Activated CD4-positive, alpha-beta T cell treated with anti-CD3 and anti-CD28 coated beads for 4 hours (primary cell): ENCODE measurements at places on chromosomes 1 and 21.

DNA sequence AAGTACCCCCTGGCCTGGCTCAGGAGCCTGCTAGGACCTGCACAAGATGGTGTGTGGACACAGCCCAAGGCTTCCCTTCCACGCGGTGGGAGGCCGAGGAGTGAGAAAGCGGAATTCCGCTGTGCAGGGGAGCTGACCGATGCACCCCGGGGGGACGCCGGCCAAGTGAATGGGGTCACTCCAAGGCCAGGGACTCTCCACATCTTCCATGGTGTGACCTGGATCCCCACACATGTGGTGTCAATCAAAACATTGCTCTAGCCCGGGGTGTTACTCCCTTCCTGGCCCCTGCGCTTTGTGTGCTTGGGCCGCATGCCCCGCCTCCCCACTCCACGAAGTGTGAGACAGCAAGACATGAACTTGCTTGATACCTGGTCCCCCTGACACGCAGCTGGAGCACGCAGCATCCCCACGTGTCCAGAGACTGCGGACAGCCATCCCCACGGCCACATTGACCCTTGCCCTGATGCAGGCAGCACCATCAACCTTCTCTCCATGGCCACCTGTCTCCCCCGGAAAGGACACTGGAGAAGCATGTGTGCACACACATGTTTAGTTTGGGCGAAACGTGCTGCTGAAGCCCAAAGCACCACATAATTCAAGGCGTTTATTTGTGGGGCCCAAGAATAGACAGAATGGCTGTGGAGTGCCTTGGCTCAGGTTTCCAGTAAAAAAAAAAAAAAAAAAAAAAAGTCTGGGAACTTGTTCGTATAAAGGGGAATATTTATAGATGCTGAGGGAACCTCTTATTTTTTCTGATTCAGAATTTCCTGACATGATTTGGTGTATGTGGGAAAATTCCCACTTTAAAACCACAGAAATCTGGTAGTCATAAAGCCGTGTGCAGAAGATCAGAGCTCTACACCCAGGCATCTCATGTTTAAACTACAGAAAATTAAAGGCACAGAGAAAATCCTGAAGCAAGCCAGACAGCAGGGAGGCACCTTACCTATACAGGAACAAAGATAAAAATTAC, 171.7 kb downstream of the HUNK start:
- DNase-seq, result no peak

DNA sequence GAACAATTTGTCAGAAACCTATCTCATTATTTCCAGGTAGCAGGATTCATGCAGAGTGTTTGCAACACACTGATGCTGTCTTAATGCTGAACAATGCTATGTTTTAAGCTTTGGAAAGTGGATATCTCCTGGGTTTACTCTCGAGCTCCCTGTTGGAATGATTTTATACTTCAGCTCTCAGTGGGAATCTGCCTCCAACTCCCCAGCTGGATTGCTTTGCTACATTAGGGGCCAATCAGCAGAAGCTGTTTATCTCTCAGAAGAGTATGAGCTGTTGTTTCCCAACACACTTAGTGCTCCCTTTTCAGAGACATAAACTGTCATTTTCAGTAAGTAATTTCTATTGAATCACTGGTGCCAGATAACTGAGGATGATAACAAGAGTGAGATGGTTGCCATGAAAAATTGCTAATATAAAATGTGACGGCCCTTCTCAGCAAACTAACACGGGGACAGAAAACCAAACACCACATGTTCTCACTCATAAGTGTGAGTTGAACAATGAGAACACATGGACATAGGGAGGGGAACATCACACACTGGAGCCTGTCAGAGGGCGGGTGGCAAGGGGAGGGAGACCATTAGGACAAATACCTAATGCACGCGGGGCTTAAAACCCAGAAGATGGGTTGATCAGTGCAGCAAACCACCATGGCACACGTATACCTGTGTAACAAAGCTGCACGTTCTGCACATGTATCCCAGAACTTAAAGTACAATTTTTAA, 265.9 kb upstream of the RUNX1 start:
- no peak for DNase-seq

DNA sequence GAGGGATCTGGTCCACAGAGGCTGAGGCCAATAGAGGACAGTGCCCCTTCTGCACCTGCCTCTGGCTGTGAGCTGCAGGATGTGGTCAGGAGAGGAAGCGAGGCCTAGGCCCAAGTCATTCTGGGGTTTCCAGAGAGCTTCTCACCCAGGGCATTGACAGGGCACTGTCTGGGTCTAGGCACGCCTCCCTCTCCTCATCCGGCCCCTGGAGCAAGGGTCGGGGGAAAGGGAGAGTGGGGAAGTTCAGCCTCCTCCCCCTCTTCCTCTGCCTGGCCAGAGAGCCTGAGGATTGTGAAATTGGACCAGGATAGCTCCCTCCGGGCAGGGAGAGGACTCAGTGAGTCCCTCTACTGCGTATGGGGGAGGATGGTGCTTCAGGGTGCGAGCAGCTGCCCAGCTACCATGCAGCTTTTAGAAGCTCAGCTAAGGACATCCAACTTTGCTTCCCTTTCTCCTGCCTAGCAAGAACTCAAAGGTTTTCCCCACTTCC, 6.3 kb upstream of the INAVA start:
- DNase-seq, result peak; percentile 43

DNA sequence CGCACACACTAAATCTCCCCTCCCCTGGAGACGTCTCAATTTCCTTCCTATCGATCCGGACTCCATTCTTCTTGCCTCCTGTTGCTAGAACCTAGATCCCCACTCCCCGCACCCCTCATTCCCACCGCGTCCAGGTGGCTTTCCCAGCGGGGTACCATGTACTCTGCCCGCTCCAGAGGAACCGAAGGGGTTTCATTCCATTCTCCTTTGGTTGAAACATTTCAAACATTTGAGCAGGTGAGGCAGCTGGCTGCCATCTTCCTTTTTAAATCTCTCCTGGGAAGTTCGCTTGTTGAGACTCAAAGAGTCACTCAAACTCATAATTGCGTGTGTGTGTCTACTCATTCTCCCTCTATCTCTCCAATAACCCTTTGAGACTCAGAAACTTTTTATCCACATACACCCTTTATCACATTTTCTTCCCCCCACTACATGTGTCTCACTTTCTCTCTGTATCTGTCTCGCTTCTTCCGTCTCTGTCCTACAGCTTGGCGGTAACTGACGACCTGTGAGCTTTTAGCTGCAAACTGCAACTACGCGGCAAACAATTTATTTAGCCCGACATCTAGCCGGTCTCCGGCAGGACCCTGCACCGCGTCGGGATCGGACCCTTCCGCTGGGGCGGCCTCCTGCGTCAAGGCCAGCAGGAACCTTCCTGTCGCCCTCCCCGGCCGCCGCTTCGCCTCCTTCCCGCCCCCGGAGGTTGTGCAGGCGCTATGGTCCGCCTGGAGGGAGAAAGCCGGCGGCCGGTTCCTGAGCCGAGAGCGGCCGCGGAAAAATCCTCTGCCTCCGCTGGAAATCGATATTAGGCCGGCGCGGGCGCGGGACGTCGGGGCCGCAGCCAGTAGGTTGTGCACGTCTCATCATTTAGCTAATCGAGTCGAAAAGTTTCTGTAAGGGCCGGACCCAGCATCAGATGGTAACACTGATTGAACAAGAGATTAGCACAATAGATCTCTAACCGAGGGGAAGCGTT, 3.0 kb upstream of the FOXD3 start:
- no peak for DNase-seq

- no peak for DNase-seq
Measured at GRCh38 chr1:110212169-110213142, 2.3 kb downstream of the KCNC4 start.

DNA sequence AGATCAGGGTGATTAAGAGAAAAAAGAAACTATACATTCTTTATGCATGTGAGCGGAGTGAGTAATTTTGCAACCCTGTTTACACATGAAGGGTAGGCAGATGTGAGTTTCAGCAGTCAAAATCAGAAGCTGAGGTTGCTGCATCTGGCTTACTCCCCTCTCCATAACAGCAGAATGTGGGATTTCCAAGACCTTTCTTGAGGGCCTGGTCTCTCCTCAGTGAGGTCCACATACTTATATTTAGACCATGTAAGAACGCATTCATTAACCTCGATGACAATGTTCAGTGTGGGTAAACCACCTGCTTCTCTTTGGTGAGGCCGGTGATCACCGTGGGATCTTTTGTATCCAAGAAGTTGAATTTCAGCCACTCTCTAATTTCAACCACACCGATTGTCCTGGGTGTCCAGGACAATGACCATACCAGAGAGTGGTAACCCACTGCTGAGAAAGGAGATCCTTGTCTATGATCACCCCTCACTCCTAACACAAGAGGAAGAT, 18.7 kb upstream of the RAP1A start:
- DNase-seq, result no peak

GRCh38 chr1:168408539-168408865, 127.8 kb downstream of the TBX19 start:
- DNase-seq, result no peak

DNA sequence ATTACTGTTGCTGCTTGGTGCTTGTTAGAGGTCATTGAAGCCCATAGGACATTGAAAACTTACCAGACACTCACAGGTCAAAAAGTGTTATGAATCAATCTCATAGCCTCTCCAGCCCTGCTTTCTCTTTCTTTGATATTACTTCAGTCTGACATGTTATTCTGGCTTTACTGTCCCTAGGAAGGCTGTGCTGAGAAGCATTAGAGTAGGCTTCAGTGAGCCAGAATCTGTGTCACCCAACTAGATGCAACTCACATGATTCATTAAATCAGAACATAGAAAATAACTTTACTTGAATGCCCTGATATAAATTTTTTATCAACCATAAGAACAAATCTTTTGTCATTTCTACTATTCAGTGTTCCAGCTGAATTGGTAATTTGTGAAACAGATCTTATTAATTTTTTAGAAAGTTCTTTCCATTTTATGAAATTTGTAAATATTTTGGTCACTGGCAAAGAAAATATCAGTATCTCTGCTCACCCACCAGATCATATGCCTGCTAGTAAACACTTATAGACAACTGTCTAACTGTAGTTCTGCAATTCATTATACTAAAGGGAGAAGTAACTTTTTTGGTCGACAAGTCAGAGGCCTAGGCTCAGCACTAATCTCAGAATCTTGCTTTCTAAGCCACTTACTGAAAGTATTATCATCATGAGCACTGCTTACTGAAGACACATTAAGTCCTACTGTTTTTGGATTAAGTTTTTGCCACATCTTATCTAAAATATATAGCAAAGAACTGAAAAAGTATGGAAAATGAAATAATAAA, 48.2 kb downstream of the RPAP2 start:
- no peak for DNase-seq

- no peak for DNase-seq
Measured at GRCh38 chr1:6373961-6374720, 19.4 kb downstream of the ACOT7 start.

DNA sequence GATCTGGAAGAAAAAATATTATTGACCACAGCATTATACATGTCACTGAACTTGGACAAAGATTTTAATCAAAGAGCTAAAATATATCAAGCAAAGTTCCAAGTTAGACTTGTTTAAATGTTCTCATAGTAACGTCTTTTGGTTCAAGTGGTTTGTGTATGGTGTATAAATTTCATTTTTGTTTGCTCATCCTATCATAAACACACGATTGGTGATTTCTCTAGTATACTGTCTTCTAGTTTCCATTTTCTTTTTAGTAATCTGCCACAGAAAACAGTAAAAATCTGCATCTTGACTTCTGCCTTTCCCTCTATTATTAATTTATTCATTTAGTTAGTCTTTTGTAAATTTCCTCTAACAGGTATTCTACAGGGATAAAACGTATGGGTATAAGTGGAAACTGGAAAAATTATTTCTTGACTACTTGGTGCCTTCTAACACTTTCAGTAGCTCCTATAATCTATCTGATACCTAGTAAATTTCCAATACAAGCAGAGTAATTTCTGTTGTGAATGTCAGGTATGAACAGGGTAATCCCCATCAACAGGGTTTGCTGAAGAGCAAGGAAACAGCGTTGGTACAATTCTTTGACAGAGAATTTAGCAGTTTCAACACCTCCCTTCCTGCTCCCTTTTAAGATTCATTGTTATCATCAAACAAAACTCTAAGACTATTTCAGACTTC, 268.0 kb downstream of the PTPRC start:
- no peak for DNase-seq
